NCI-H1417 (cell line): ENCODE measurements at places on chromosomes 12 and 14.

DNA sequence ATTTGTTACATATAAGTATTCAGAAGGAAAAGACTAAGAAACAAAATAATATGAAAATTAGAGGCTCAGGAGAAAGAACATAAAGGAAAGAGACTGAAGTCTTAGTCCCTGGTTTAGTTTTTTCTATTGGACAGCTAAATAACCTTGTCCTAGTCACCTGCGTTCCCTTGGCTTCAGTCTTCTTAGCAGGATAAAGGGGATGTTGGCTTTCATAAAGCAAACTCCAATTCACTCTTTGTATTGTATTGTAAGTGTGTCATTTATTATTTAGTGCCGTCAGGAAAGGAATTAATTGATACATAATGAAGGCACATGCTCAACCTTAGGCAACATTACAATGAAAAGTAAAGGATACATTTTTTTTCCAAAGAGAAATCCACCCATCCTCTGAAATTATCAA is 190.3 kb upstream of the PPFIA2 start:
- DNase-seq = peak; percentile 82

GRCh38 chr14:58562141-58562540 is 75.6 kb upstream of the DACT1 start:
- DNase-seq = no peak

- DNase-seq = no peak
Measured at GRCh38 chr14:30267141-30267540, 291.8 kb upstream of the G2E3 start.

GRCh38 chr12:44299524-44299923 is 463.6 kb downstream of the TMEM117 start:
- DNase-seq = no peak

GRCh38 chr14:66709291-66709690 is 201.3 kb downstream of the GPHN start:
- DNase-seq = peak; percentile 0

- DNase-seq = peak; percentile 85
Measured at GRCh38 chr14:24710403-24711112, 76.6 kb upstream of the GZMB start.

- no peak for DNase-seq
Measured at GRCh38 chr12:118219106-118219505, 83.2 kb downstream of the PEBP1 start.

GRCh38 chr14:70527501-70528105 is 7.2 kb downstream of the ADAM20 start:
- no peak for DNase-seq

DNA sequence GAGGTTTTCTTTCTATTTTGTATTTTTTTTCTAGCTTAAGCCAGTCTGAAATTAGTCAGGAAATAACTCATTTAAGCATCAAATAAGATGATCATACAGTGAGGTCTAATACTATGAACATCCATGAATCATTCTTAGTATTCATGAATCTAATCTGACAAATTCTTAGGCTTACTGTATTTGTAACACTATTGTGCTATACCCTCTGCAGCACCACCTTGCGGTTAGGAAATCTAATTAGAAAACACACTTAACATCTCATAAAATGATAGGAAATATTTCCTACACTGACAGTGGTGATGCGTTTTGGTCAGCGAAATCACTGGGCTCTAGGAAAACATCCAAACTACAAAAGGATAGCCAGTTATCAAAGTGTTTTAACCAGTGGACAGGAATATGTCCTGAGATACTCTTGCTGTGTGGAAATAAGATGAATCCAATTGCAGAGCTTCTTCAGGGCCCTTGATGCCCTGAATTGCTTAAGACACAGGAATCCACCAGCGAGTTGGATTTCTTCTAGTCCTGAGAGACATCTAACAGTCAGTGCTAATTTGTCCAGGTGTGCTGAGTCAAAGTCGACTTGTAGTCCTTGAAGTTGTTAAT is 109.3 kb upstream of the MYF6 start:
- DNase-seq = no peak
